ENCODE measurements at places on chromosomes 5 and 9.
A peak's percentile ranks its signal among the peaks of the same experiment; 100 is the strongest.

DNA sequence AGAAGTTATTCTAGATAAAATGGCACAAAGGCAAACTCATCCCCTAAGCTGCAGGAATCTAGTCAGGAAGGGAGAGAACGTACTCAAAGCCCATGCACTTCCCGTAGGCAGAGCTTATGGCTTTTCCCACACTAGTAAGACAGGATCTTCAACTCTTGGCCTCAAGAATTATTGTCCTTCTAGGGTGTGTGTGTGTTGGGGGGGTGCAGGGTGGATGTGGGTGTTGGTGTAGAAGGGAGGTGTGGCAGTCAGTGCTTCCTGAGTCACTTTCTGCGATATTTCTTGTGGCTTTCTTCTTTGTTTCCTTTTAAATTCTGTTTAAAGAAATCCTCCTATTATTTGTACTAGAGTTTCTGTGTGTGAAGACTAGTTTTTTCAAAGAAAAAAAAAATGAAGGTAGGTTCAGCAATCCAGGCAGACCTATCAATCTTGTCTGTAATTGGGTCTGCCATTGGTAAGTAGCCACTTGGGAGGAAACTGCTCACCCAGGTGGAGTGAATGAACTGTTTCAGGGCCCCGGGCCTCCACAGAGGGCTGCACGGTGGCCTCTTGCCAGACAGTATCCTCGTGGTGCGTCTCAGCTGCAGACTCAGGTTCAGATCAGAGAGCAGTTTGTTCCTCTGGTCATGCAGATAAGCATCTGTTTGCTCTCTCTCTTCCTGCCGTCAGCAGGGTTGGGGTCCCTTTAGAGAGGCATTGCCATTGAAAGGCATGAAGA is 131.9 kb downstream of the NPR3 start:
- no peak for DNase-seq

DNA sequence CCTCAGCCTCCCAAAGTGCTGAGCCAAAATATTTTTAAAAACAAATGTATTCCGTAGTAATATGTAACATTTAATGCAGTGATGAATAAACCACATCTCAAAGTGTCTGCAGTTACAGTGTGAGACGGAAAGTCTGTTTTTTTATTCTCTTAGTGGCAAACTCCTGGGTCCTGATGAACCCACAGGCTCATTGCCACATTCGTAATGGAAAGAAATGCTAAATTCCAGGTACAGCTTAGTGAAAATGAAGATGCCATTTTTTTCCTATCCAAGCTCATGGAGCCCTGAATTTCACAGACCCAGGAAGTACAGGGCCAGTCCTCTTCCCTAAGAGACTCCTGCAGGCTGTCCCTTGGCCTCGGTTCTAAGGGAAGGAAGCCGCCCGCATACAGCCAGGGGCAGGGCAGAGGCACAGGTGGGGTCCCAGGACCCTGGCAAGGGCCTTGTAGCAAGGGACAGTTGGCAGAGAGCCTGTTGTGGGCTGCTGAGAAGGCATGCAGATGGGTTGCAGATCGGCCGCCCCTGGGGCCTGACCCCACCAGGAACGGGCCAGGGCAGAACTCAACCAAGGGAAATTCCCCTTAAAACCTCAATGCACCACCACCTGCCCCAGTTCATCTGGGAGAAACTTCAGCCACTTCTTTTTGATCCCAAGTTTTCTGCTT is 36.2 kb downstream of the IPPK start:
- no peak for DNase-seq

DNA sequence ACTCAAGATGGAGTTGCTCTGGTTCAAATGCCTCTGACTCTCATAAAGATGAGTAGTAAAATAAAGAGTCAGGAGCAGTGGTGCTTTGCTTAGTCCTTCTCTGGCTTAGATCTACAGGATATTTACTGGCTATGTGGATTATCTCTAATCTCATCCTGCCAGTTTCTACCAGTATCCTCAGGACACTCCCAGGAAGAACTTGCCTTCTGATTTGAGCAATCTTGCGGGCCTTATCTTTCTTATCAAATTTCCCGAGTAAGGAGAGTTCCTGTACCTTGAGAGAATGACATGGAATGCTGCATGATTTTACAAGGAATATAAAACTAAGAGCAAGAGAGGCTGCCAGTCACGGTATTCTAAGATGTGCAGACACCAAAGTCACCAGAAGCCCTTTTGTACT is 364.0 kb downstream of the ARHGEF28 start:
- DNase-seq: no peak

DNA sequence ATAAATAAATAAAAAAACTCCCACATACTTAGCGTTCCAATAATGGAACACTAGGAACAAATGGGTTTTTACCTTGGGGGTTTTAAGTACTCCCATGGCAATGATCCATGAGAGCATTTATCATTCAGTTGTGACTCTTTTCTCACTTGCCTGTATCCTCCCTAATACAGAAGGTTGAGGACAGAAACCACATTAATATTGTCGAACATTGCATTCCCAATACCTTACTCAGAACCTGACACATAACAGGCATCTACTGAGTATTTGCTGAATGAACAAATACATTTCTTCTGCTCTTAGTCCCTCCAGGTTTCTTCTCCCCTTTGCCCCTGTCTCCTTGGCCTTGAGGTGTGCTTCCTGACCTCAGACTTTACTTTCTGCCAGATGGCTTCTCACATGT is 175.9 kb downstream of the CEMIP2 start:
- DNase-seq: no peak

GRCh38 chr9:135073081-135073740 is 14.3 kb upstream of the OLFM1 start:
- DNase-seq: peak; percentile 52

- DNase-seq: no peak
Measured at GRCh38 chr9:81826517-81826906, 101.7 kb upstream of the SPATA31D4 start.

- DNase-seq: no peak
Measured at GRCh38 chr5:96852759-96853158, 23.5 kb upstream of the ERAP2 start.

DNA sequence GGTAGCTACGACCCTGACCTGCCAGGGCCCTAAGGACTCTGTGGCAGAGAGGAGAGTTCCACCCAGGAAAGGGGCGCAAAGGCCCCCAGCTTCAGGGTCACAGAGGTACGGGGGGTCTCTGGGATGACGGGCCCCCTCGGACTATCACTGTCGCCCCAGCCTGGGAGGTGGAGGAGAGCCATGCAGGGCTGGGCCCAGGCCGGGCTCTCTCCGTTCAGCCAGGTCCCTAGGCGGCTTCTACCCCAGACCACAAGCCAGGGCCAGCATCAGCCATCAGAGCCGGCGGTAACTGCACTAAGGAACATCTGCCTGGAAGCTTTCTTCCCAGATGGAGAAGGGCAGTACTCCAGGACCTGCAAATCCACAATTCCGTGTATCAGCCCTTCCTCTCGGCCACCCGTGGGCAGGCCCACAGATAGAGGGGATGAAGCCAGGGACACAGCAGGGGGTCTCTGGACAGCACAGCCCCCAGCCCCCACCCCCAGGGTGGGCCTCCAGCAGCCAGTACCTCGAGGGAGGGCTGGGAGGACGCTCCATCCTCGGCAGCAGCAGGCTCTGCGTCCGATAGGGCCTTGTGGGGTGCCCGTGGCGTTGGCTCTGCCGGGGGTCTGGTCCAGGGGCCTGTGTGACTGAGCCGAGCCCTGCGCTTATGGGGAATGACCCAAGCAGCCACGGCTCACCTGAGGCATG is 38.4 kb downstream of the NACC2 start:
- no peak for DNase-seq

- no peak for DNase-seq
Measured at GRCh38 chr9:27447031-27447683, 76.9 kb upstream of the IFNK start.

DNA sequence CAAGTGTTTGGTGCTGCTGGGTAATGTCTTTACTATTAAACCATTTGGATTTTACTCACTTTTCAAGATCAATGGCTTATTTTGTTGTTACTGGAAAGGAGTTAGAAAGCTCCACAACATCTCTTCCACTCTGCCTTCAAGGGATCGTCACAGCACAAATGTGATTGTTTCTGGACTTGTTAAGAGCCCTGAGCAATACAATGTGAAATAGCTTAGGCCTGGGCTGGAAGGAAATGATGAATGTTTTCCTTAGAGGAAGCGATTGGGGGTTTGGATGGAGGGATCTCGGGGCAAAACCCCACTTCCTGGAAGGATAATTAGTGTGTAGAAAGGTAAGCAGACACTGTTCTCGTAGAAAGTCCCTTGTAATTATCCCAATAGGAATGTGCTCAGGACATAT is 59.3 kb upstream of the MYO10 start:
- DNase-seq: no peak

DNA sequence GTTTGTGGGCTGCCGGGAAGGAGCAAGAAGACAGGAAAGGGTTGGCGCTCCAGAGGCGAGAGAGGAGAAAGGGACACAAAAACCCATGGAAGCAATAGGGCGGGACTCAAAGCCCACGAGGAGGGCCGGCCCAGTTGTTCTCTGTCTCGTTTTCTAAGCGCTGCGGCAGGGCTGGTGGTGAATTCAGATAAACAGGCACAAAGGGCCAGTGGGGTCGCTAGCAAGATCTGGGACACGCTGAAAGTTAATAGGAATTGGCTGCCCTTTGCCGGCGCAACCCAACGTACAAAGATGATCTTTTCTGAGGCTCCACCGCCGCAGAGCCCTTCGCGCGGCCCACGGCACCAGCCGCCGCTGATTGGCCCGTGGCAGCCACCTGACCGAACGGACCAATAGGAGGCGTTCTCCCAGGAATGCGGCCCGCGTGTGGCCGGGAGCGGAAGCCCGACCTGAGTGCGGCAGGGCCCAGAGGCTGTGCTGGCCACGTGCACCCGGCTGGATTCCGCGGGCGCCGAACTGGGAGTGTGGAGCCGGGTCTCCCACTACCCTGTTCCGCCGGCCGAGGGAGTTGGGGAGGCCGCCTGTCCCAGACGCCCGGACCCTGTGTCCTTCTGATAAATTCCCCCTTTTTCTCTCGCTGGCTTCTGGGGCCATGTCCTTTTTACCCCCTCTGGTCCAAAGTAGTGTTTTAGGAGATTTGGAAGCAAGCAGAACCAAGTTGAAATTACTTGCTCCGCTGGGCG is 16.8 kb upstream of the NSD1 start:
- DNase-seq: no peak

- DNase-seq: no peak
Measured at GRCh38 chr5:135386886-135387628, 12.0 kb downstream of the MACROH2A1 start.

GRCh38 chr9:7405924-7406604 is 393.5 kb downstream of the DMAC1 start:
- no peak for DNase-seq

DNA sequence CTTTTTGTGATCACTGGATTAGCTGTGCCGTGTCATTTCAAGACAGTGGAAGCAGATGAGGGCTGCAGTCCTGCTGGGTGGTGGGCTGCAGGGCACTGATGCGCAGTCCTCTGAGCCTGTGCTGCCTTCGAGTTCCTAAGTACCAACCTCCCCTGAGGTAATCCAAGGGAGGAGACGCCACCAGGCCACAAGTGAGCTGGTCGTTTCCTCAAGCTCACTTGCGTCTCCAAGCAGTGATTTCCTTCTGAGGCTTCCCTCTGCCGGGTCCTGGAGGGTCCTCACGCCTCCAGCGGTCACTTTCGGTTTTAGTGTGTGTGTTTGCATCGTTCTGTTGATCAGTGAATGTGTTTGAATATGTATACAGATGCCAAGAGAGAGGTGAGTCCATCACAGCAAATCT is 115.7 kb downstream of the TRIO start:
- no peak for DNase-seq

DNA sequence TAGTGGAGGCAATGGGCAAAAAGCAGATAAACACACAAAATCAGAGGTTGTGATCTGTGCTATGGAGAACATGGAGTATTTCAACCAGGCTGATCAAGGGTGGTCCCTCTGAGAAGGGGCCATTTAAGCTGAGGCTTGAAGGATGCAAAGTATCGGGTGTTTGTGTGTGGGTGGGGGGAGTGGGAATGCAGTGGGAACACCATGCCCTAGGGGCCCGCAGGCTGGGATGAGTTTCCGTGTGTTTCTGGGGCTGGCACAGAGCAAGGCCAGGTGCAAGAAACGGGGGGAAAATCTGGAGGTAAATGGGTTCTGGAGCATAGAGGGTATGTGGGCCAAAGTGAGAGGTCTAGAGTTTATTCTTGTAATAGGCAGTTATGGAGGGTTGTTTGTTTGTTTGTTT is 13.8 kb upstream of the LARP1 start:
- DNase-seq: no peak

DNA sequence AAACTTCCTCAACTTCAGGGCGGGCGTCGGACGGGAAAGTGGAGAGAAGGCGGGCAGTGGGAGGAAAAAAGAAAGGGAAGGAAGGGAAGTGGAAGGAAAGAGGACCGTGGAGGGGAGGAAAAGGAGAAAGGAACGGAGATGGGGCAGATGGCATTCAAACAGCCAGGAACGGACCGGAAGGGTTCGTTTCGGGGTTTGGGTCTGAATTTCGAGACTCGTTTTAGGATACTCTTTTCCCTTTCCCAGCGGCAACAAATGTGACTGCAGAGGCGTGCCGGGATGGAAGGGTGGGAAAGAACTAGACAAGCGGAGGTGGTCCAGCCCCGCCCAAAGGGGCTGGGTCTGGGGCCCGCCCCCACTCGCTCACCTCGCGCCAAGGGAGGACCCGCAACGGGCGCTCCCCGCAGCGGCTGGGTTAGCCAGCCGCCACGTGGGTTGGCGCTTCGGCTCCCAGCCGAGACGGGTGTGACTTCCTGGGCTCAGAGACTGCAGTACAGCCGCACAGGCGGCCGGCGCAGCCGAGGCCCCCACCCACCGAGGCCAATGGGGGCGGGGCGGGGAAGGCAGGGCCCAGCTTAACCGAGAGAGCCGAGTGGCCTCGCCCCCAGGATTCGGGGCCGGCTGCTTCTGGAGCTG is 2.7 kb downstream of the VCAN start:
- DNase-seq: peak; percentile 96

DNA sequence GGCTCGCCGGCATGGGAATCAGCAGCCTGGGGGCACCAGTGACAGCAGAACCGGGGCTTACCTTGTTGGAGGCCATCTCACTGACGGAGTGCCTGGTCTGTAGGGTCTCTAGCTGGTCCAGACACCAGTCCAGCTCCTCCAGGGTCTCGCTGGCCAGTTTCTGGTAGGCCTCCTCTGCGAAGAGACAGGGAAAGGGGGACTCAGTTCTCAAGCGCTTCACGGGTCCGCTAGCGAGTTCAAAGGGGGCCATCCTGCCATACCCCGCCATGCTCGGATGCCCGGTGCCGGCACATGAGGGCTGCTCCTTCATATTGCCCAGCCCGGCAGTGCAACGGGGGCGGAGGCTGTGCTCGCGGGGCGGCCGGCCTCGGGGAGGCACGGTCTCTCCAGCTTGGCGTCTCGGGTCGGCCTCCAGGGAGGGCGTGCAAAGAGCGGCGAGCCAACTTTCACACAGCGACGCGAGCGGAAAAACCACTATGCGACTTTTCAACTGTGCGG is 456.0 kb downstream of the RAB3C start:
- DNase-seq: no peak

DNA sequence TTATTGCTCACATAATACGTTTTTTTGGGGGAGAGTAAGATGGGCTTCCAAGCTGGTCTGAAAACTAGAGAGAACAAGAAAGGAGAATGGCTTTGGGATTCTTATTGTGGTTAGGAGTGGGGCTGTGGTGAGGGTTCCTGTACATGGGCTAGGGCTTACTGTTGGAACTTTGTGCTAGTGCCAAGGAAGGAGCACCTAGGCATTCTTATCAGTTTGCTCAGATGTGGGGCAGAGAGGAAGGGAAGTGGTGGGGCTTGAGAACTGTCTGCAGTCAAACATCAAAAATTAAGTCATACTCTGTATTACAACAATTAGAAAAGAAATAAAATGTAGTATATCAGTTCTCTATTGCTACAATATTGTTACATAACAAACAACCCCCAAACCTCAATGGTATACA is 4.0 kb upstream of the THBS4 start:
- no peak for DNase-seq

Measured in ascending aorta (tissue), 2 donors.